Activated CD8-positive, alpha-beta T cell treated with anti-CD3 and anti-CD28 coated beads, Interleukin-2, amount 10 ng/mL, durations not matched to agents 7 days and 5 days (primary cell): ENCODE measurements at places on chromosomes 12 and 14. TPM values are rescaled to one million over a fixed set of nuclear protein-coding genes. Genes with fewer than 3 reads are reported as not detected.

The SPATS2 gene
- total RNA-seq: 12.9 TPM

The RIPK3 gene
- total RNA-seq: 26.9 TPM

The HIP1R gene
- 36.2 TPM for total RNA-seq

The CLEC4A gene
- total RNA-seq: 0.34 TPM

The ADAMTS20 gene
- not detected for total RNA-seq

The FAM90A1 gene
- 0.10 TPM for total RNA-seq

The CLEC9A gene
- not detected for total RNA-seq

The GABARAPL1 gene
- total RNA-seq: 15.1 TPM
